ENCODE measurements at places on chromosomes 7 and 10.

GRCh38 chr7:127799535-127800305 is 147.7 kb downstream of the SND1 start:
- DNase-seq, result no peak

DNA sequence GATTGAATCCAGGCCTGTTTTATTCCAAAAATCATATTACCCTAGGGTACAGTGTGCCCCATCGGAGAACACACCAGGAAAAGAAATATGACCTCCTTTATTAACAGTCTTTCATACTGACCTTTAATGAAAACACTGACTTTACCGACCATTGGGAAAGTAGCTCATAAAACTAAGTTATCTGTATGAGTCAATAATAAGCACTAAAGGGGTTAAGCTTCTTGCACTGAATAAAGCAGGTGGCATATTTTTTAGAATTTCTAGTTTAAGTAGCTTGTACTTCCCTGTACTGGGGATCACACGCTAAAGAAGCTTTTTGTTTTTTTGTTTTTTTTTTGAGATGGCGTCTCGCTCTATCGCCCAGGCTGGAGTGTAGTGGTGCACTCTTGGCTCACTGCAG is 199.8 kb downstream of the FAM107B start:
- DNase-seq, result no peak

DNA sequence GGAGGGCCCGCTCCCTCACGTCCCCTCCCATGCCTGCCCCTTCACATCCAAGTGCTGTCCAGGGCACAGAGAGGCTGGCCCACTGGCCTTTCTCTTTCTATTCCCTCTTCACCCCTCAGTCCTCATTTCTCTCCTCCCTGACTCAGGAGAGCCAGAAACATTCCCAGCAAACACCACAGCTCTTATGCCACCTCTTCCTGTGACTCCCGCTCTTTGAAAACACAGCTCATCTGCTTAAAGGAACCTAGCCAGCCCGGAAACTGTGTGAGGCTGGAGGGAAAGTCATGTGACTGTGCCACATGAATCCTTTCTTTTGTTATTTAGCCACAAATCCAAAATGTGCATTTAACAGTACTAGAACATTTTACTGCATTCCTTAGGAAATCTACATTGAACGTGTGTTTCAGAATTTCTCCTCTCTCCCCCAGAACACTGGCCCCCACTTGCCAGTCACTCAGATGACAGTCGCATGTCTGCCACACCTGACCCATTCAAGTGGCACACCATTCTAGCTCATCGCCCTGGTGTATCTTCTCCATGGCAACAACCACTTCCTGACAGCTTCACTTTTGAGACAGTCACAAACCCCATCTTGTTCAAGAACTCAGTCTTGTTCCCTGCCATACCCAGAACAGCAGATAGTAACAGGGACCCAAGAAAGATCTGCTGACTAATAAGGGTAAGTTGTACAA is 42.8 kb downstream of the GRB10 start:
- DNase-seq, result peak; percentile 88

DNA sequence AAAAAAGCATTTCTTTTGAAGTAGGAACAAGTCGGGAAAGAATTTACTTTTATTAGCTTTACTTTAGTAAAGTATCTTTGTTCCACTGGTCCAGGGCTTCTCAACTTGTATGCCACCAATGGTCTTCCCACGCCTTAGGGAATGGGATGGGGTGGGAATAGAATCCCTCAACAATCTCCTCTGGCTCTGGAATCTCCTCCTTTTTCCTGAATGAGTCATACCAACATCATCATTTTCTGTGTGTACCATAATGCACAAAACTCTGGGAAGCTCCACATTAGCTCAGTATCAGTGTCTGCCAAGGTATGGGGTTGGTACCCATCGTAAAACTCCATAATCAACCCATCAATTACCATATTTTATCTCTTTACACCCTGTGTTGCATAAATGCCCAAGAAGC is 159.4 kb upstream of the BMPER start:
- DNase-seq, result no peak

DNA sequence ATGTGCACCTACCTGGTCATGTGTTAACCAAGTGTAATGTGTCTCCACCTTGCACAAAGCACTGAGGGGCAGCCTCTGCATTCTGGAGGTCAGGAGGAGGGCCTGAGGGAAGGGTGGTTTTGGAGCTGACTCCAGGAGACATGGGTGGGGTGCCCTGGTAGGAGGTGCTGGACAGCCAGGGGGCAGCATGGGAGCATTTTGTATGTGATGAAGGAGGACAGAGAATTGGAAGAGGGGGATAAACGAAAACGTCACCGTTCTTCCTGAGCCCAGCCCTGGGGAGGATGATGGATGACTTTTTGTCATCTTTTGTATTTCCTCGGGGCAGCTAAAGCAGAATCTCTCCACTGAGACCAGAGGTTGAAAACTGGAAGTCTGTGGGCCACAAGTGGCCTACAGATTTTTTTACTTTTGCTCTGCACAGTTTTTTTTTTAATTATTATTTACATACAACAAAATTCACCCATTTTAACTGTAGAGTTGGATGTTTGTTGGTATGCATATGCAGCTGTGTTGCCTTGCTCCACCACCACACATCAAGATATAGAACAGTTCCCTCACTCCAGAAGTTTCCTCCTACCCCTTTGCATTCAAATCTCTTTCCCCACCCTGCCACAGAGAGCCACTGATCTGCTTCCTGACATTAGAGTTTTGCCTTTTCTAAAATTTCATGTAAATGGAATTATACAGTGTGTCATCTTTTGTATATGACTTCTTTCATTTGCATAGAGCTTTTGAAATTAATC is 242.5 kb downstream of the VTI1A start:
- no peak for DNase-seq

DNA sequence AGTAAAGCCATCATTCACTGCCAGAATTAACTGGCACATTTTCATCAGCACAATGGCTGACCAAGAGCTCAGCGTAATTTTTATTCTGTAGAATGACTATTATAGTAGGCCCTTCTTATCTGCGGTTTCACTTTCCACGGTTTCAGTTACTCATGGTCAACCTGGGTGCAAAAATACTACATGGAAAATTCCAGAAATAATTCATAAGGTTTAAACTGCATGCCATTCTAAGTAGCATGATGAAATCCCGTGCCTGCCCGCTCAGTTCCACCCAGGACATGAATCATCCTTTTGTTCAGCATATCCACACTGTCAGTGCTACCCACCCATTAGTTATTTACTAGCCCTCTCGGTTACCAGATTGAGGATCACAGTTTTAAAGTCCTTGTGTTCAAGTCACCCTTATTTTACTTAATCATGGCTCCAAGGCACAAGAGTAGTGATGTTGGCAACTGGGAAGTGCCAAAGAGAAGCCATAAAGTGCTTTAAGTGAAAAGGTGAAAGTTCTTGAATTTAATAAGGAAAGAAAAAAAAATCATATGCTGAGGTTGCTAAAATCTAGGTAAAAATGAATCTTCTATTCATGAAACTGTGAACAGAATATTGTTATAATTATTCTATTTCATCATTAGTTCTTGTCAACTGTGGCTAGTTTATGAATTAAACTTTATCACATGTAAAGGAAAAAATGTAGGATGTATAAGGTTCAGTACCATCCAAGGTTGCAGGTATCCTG is 204.9 kb downstream of the DOCK4 start:
- no peak for DNase-seq

DNA sequence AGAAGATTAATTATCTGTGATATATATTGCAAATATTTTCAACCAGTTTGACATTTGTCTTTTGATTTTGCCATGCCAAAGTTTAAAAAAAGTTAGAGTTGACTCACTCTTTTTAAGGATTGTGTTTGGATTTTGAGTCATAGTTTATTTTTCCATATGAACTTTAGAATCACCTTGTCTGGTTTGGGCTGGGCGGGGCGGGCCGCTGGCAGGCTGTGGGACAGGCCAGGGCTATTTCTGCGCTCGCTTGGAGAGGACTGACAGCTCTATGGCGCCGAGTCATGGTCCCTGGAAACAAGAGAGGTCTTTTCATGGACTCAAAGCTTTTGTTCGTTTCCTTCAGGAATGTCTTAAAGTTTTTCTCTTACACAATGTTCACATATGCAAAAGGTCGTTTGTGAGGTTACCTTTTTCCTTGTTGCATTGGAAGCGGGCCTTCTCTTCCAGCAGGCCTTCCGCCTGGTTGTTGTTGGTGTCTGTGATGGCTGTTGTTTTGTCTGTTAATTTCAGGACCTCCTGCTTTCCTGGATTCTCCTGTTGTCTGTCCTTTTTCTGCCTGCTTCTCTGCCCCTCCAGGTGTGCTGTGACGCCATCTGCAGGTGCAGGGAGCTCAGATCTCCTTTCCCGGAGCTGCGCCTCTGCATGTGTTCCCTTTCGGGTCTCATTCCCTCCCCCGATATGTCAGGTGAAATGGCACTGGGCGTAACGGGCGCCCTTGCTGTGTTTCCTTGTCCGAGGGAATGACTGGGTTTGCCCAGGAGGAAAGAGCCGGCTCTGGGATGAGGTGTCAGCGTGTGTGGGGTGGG is 53.8 kb downstream of the INPP5A start:
- no peak for DNase-seq

DNA sequence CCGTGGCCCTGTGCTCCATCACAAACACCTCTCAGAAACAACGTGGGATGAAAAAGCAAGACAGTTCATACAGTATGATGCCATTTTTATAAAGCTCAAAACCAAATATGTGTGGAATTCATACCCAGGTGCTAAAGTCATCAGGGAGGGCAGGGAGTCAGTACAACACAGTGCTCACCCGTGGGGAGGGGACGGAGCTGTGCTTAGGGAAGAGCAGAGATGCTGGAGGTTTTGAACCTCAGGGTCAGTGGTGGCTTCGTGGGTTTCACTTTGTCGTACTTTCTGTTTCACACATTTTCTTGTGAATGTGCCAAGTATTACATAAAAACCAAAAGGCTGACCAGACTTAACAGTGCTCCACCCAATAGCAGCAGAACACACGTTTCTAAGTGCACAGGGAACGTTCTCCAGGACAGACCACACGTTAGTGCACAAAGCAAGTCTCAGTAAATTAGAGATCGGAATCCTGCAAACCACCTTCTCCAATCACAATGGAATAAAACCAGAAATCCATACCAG is 21.2 kb downstream of the ZMIZ2 start:
- peak; percentile 40 for DNase-seq

DNA sequence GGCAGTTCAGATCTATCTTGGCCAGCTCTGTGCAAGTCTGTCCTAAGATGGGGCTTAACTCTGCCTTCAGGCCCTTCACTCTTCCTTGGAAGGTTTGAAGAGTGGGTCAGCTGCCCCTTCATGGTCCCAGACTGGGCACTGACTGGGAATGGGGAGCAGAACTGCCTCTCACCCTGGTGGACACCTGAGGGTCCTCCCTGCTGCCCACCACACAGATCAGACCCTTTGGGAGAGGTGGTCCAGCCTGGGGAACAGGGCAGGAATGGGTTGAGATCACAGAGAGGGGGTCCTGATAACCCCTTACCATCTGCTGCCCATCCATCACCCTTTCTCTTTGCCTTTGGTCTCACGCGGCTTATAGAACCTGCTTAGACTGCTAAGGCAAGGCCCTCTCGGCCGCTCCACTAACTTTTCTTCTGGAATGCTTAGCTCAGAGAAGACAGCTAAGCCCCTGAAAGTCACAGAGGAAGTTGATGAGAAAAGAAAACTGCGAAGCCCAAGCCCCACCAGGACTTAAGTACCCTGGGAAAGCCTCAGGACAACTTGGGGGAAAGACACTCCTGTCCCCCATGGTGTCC is 402 bp upstream of the CDHR1 start:
- DNase-seq, result no peak

DNA sequence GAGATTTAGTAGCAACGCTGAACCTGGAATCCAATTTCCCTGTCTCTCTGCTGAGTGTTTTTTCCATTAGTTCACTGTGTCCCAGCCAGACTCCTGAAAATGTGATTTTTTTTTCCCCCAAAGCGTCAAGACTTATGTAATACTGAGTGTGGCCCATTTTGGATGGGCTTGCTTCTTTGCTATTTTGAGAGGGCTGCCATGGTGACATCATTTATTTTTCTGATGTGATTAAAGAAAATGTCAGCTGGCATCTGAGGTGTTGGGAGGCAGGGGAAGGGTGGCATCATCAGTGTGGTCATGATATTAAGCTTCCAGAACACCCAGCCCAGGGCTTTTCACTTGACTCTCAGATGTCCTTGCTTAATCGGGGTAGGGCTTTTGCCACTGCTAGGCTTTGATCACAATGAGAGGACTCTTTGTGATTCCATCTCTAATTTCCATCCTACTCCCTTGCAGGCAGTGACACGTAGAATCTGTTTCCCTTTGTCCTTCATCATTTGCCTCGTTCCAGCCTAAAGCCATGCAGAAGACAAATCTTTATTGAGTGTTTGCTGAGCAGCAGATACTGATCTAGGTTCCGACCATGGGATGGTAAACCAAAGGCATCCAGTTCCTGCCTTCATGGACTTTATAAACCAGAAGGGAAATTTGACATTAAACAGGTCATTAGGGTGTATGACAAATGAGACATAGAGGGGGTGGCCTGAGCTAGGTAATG is 7.4 kb downstream of the ZNF365 start:
- DNase-seq, result peak; percentile 11

GRCh38 chr10:10437886-10438285 is 579.8 kb upstream of the CELF2 start:
- no peak for DNase-seq

DNA sequence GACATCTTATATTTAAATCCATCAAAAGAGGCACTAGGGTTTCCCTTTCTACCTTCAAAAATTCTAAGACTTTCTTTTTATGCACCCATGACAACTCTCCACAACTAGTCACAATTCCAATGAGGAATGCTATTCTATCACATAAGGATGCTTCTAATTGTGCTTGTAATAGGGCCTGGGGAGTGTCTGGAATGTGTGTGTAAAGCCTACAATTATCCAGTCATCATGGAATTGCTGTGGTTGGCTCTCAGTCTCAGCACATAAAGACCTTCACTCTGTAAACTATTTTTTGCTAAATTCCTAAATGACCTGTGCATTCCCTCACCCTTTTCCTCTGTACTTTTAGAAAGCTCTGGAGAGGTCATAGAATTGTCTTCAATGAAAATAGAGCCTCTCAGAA is 86.7 kb downstream of the EPDR1 start:
- DNase-seq, result no peak

GRCh38 chr10:74194545-74194944 is 43.5 kb downstream of the ADK start:
- DNase-seq, result peak; percentile 29

DNA sequence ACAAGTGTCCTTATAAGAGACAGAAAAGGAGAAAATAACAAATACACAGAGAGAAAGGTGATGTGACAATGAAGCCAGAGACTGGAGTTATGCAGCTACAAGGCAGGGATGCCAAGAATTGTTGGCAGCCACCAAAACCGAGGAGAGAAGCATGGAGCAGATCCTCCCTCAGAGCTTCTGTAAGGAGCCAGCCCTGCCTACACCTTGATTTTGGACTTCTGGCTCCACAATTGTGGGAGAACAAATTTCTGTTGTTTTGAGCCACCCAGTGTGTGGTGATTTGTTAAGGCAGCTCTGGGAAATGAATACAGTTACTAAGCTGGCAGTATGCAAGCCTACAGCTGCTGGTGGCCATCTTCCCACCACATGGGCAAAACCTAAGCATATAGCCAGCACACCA is 163.6 kb downstream of the GRM8 start:
- DNase-seq, result no peak

DNA sequence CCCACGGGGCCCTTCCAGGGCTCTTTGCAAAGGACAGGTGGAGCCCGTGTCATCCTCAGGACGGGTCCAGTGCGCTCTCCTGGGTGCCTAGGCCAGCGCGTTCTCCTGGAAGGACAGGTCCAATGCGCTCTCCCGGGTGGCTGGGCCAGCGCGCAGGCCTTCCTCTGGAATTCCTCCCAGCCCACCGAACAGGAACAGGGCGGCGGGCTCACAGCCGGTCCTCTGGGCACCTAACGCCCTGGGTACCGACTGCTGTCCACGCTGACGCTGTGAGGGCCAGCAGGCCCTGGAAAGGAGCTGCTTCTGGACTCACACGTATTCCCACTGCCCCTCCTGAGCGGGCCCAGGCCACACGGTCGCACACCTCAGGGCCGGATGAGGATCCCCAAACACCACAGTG is 49.3 kb downstream of the STK32C start:
- DNase-seq, result no peak
